ENCODE measurements at places on chromosomes 3 and 15. TPM values are rescaled to one million over a fixed set of nuclear protein-coding genes. Genes with fewer than 3 reads are reported as not detected.

The MST1R gene
- total RNA-seq, result 1.3 TPM

GRCh38 chr15:67091071-67091979 lies 25.9 kb downstream of the SMAD3 start:
- DNase-seq, result peak; percentile 91

GRCh38 chr15:100194996-100195395 lies 146.8 kb downstream of the ADAMTS17 start:
- no peak for DNase-seq

- no peak for DNase-seq
Measured at GRCh38 chr3:189455641-189456417, 175.4 kb upstream of the TP63 start.

- no peak for DNase-seq
Measured at GRCh38 chr15:49441356-49441755, 18.3 kb downstream of the FGF7 start.
